ENCODE measurements at places on chromosomes 7 and 10.

DNA sequence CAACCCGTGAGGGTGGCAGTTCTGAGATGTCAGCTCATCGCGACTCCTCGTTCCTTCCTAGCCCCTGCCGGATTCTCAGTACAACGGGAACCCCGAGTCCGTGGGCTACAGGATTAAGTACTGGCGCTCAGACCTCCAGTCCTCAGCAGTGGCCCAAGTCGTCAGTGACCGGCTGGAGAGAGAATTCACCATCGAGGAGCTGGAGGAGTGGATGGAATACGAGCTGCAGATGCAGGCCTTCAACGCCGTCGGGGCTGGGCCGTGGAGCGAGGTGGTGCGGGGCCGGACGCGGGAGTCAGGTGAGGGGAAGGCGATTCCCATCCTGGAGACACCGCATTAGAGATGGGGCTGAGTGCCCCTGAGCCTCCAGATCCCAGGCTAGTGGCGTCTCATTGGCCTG is 568.1 kb upstream of the FOXK1 start:
- DNase-seq: no peak

DNA sequence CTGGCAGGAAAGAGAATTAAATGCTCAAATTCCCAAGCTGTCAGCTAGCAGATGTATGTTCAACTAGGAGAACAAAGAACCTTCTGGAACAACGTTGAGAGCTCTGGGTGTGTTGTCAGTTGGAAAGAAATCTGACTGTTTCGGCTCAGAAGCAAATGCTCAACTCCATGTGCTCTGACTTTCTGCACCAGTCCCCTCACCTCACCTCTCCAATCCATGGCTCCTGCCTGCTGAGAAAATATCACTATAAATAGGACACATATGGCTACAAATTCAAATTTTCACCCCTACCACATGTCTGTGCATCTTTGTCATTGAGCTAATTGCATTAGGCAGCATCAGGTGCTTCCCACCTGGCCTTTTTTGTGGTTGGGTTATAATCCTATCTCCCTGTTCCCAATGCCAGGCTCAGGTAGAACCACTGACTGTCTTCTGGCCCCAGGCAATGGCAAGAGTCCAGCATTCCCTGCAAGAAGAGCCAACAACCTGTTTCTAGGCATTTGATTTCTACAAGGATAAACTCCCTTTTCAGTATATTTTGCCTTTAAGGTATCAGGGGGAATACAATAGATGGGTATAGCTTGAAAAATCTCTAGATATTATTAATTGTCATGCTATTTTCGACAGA is 142.6 kb upstream of the LSM8 start:
- no peak for DNase-seq

- DNase-seq: no peak
These were observed 472.5 kb upstream of the GHITM start for GRCh38 chr10:83666762-83667161.

DNA sequence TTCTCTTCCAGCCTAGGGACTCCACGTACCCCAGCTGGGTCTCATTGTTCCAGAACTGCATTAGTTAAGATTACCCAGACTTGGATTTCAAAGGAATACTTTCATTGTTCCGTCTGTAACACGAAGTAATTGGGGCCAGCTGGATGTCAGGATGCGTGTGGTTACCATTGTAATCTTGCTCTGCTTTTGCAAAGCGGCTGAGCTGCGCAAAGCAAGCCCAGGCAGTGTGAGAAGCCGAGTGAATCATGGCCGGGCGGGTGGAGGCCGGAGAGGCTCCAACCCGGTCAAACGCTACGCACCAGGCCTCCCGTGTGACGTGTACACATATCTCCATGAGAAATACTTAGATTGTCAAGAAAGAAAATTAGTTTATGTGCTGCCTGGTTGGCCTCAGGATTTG is 21.0 kb downstream of the LRRC17 start:
- no peak for DNase-seq

- DNase-seq: no peak
These were observed 39.3 kb downstream of the TMEM178B start for GRCh38 chr7:141113131-141113530.

DNA sequence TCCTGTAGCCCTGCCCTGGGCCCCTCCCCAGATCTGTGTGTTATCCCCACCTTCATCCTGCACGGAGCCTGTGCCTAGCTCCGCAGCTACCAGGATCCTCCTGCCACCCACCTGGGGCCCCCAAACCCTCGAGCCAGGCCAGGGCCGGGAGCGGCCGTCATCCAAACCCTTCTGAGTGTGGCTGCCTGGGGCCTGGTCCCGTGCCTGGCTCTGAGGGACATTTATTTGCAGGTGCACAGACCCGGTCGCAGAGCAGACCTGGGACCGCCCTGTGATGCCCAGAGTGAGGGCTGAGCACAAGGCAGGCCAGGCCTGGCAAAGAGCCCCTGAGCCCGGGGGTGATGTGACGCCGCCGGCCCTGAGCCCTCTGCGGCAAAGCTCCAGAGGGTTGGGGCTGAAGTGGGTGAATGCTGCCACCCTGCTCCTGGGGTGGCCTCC is 27.4 kb upstream of the INPP5A start:
- no peak for DNase-seq

DNA sequence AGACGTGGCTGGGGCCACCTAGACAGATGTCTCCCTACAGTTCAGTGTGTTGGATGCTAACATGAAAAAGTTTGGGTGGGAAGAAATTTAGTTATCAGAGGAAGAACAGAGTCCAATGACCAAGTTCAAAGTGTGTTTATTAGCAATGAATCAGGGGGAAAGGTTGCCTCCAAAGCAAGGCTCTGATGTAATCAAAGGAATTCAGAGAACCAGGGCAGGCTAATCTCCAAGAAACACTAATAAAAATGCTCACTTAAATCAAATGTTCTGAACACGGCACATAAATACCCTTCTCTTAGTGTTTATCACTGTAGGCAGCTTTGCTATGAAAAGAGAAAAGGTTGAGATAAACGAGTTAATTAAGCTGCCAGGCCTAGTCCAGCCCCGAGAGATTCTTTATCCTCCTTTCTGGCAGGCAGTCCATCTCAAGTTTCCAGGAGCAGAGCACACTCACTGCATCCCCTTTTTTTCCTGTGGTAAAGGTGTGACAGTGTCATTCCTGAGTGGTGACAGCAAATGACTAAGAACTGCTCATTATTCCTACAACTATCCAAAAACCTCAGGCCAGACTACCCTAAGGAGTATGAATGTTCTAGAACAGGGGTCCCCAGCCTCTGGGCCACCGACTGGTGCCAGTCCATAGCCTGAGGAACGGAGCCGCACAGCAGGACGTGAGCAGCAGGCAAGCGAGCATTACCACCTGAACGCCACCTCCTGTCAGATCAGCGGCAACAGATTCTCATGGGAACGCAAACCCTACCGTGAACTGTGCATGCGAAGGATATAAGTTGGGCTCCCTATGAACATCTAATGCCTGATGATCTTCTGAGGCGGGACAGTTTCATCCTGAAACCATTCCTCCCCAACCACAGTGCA is 66.9 kb upstream of the FHIP2A start:
- no peak for DNase-seq

GRCh38 chr10:119348516-119349240 is 141.3 kb downstream of the GRK5 start:
- DNase-seq: no peak

DNA sequence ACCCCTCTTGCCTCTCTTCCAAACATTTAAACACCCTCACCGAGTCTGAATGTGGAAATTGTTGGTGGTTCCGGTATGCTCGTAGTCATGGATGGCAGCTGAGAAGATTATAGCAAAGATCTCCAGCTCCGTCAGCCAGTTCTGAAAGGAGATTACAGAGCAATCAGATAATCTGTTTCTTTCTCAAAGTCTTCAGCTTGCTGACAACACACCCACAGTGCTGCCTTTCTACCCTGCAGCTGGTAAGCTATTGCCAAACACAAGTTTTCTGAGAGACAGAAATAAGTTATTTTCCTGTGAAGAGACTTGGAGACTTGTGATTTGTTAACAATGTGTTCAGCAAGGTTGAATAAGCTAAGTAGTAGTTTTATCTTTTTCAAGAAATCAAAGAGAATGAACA is 163.6 kb downstream of the PPP1R17 start:
- no peak for DNase-seq

DNA sequence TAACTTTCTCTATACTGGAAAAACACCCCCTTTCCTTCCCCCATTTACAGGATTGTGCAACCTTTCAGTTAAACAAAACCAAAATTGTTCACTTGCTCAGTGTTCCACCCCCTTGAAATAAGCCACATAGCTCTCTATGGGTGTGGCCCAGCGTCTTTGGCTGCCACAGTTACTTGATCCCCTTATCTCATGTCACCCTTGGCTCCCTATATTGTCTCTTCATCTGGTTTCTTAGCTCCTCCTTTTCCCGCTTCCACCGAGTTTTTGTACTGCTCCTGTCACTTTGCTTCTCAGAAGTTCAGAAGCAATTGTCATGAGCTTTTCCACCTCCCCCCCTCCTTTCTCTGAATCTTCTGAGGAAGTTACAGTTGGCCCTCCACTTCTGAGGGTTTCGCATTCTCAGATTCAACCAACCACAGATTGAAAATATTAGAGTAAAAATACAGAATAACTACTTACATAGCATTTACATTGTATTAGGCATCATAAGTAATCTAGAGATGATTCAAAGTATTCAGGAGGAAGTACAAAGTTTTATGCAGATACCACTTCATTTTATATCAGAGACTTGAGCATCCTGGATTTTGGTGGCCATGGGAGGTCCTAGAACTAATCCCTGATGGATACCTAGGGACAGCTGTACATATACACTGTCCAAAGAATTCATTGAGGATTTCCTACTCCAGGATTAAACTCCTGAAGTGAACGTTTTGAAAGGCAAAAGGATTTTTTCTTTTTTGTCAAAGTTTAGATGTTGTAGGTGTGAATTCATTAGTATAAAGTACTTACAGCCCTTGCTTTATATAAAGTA is 60.4 kb downstream of the ADD3 start:
- no peak for DNase-seq

GRCh38 chr7:53013925-53014324 is 21.5 kb upstream of the POM121L12 start:
- DNase-seq: no peak

DNA sequence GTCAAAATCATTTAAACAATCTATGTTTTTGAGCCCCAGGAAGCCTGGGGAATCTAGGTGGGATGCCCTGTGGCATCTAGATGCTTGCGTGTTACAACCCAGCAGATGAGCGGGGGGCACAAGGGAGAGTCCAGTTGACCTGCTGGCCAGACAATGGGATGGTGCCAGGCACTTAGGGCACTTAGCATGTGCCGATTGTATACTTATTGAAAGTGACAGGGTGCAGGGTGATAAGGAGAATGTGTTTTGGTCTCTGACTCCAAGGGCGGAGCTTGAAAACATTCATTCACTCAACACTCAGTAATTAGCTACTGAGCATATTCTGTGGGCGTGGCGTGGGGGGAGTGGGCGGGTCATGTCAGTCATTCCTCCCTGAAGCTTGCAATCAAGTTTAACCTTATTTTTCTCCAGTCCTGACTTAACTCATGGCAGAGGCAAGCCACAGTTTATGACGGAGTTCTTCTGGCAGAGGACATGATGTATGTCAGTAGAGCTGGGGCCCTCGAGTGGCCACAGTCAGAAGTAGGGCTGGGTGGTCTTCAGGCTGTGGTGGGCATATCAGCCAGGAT is 115.1 kb downstream of the PRKCQ start:
- DNase-seq: no peak

DNA sequence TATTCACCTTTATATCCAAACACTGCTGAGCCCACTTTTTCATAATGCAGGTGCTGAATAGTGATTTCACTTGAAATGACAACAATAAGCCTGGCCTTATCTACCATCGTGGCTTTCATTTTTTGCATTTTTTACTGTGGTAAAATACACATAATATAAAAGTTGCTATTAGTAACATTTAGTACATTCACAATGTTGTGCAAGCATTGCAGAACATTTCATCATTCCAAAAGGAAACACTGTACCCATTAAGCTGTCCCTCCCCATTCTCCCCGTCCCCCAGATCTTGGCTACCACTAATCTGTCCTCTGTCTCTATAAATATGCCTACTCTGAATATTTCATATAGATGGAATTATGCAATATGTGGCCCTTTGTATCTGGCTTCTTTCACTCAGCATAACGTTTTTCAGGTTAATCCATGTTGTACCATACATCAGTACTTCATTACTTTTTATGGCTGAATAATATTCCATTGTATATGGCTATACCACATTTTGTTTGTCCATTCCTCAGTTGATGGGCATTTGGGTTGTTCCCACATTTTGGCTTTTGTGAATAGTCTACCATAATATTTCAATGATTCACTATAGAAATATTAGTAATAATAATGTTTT is 68.5 kb upstream of the ARID5B start:
- DNase-seq: no peak

DNA sequence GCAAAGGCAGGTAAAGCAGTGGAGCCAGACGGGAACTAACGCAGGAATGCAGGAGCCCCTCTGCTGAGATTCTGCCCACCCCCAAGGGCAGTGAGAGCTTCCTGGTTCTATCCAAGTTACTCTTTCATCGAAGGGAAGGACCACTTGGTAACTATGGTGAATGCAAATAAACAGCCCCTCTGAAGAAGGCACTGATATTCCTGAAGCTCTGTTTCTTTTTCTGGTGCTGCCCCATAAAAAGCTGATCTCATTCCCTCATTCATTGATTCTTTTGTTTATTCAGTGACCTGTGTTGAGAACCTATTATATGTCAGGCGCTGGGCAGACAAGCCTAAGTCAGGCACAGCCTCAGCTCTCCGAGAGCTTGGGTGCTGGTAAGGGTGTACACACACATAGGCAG is 217.3 kb downstream of the SNX10 start:
- DNase-seq: no peak

DNA sequence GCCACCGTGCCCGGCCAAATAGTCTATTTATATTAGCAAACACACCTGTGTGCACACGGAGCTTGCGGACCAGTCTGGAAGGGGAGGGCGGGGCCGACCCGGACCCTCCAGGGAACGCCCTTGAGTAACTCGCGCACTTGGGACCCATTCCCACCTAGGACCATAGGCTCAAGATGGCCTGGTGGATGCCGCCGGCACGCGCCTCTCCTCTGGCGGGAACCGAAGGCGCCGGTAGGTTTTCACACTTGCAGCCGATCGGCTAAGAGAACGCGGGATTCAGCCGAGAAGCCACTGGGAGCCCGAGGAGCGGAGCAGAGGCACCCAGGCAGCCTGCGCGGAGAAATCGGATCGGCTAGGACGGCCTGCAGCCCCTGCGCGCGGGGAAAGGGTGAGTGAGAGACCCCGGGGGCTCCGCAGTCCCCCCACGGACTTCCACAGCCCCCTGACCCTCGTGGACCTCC is 18.9 kb downstream of the IFT22 start:
- no peak for DNase-seq

DNA sequence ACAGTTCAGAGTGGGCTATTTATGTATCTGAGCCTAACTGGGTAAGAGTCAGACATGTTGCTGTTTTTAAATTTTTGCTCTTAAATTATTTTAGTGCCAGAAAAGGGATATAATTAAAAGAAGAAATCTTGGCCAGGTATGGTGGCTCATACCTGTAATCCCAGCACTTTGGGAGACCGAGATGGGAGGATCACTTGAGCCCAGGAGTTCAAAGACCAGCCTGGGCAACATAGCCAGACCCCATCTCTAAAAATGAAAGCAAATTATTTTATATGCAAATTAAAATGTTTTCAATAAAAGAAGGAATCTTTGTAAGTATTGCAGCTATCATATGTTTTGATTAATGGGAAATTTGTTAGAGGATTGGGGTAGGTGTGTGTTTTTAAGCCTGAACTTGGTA is 39.3 kb downstream of the BNIP3 start:
- no peak for DNase-seq

Measured in effector CD8-positive, alpha-beta T cell (primary cell).